Anterior cingulate cortex (tissue), 58 donors: ENCODE measurements at places on chromosomes 2 and 18.

DNA sequence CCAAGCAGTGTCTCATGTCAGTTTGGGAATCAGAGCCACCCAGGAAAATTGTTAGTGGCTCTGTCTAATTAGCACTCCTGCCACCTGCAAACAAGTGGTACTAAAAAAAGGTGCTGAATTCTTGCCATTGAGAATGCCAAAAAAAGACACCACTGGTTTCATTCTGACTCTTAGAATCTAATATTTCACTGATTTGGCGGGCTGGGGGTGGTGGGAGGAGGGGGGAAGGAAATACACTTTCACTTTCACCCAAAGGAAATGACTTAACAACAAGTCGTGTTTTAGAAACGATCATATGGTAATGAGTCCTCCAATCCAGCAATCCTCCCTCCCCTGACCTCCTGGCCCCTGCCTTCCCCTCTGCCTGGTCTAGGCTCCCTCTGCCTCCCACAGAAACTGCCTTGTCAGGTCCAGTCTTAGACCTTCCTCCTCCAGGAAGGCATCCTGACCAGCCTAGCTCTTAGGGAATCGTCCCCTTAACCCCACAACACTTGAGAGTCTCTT, 4.4 kb upstream of the KLHL29 start:
- no peak for DNase-seq

DNA sequence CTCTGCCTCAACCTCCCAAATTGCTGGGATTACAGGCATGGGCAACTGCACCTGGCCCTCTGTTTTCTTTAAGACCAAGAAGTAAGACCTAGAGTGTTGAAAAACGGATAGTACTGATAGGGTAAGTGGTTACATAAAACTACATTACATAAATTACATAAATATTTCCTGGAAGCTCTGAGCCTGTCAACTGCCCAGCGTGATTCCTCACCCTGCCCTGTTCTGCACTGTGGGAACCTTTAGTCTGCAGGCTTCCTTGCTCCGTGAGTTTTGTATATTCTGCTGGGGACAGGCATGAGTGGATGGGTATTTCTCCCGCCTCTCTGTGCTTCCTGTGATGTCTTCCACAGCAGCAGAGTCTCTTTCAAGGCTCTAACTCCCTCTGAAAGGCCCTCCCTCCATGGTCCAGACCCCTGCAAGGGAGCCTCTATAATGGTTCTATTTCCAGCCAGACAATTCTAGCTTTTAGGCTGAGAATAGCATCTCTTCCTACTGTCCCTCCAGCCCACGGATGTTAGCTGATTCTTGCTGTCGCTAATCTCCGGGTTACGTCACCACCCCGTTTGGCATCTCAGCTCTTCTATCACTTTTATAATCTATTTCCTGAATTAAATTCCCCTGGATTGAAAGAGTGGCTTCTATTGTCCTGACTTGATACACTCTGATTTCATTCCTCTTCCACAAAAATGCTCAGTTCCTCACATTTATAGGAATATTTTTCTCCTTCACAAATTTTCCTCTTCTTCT, 49.5 kb upstream of the PLEKHM3 start:
- no peak for DNase-seq

- no peak for DNase-seq
These were observed 5.0 kb downstream of the OSBPL6 start for GRCh38 chr2:178199334-178199733.

DNA sequence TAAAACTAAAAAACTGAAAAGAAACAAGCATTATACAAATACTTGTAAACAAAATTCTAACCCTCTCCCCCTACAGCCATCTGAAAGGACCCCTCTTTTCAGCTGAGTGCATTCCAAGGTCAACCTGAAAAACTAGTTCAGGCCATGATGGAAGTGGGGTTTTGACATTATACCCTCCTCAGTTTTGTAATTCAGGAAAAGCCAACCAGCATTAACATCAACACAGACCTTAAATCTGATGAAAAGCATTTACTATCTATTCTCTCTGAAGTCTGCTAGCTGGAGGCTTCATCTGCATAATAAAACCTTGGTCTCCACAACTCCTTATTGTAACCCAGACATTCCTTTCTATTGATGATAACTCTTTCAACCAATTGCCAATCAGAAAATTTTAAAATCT, 302.2 kb downstream of the CNTNAP5 start:
- DNase-seq, result no peak
